ENCODE measurements at places on chromosomes 4 and X.

DNA sequence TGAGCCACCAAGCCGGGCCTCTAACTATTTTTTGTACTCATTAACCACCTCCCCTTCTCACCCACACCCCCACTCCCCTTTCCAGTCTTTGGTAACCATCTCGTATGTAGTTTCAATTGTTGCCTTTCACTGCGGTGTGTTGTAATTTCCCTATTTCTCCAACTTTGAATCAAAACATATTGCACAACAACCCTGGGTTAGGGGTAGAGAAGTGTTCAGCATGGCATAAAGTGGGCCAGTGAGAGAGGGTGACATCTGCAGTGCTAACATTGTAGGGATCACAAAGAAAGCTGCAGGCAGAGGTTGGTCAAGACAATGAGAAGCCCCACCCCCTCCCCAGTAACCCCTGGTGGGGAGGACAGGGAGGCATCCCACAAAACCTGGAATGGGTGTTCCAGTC, 92.7 kb downstream of the SPATA18 start:
- no peak for DNase-seq

GRCh38 chr4:64617800-64618199, 208.6 kb upstream of the TECRL start:
- no peak for DNase-seq

- no peak for DNase-seq
These were observed 25.3 kb downstream of the STIM2 start for GRCh38 chr4:26885912-26886274.

- no peak for DNase-seq
These were observed 8.8 kb upstream of the GRPEL1 start for GRCh38 chr4:7076696-7077082.

GRCh38 chrX:17456526-17456925, 81.5 kb downstream of the NHS start:
- DNase-seq, result no peak

DNA sequence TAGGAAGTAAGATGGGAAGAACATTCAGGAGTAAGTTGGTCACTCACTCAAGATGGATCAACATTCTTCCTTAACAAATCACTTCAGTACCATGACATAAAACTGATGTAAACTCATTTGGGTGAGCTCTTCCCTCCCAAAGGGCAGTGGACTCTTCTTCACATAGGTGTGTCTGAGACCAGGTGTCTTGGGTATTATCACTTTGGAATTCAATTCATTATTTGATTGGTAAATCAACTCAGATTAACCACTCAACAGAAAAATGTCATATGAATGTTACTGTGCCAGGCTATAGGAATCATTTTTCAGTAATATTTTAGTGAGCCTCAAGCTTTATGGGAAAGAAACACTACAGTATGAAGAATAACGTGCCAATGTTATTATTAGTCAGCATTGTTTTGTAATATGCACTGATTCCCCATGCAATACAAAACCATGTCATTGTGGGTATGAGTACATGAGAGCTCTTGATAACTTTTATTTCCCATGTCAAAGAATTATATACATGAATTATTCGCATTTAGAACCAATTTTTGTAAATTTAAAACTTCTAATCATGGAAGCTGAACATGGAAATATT, 58.6 kb upstream of the ETNPPL start:
- DNase-seq, result no peak

DNA sequence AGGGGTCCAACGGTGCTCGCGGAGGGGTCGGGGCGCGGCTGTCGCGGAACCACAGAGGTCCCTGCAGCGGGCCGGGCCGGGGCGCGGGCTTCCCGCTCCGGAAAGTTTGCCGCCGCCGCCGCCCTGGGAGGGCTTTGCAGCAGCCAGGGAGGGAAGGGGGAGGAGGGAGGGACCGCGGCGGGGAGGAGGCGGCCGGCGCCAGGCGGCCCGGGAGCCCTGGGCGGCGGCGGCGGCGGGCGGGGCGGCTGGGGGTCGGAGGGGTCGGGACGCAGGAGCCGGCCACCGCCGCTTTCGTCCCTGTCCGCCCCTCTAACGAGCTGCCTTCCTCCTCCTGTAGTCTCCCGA, 375 bp downstream of the FGFR3 start:
- DNase-seq, result peak; percentile 11

GRCh38 chr4:16843831-16844508, 54.5 kb downstream of the LDB2 start:
- DNase-seq, result no peak

- no peak for DNase-seq
These were observed 447.5 kb upstream of the RASGEF1B start for GRCh38 chr4:81919223-81919622.

- DNase-seq, result peak; percentile 20
These were observed 2.7 kb upstream of the GEMIN8 start for GRCh38 chrX:14032406-14032805.

DNA sequence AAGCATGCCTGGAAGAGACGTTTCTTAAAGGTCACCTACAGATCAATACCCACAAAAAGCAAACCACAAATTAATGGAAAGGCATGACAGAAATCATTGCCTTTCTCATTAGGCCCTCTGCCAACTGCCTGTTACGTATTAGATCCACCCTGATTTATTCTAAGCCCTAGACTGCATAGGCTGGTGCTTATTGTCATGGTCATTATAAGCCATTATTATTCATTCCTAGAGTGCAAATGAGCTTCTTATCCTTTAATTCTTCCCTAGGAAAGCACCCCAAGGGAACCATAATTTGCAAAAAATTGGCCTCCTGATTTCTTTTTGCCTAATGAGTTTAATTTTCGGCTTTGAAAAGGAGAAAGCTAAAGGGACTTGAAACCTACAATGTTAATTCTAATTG, 184.2 kb upstream of the GPRIN3 start:
- no peak for DNase-seq

DNA sequence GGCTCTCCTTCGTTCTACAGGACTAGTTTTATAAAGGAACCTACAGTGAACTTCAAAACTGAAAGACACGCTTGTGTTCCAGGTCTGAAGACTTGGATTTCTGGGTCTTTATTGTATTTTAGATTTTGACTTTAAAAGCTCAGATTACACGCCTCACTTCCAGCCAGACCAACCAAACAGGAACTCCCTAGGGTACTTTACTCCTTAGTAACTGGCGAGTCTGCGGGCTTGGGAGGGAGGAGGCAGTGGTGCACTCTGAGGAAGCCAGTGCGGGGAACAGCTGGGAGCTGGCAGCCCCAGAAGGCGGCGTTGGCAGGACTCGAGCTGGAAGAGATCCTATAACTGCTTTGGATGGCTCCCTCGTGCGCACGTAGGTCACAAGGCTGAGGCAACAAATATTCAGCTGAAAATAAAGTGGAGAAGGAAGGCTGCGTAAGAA, 391 bp upstream of the PHKA1 start:
- no peak for DNase-seq

- DNase-seq, result no peak
These were observed 81.9 kb upstream of the ATXN3L start for GRCh38 chrX:13401724-13402123.

Measured in stimulated activated CD8-positive, alpha-beta memory T cell treated with anti-CD3 and anti-CD28 coated beads, Interleukin-4, amount 100 ng/mL, for 1 hour (primary cell).